ENCODE measurements at places on chromosomes 6 and 20. TPM values are rescaled to one million over a fixed set of nuclear protein-coding genes. Genes with fewer than 3 reads are reported as not detected.

The CLPSL1 gene
- total RNA-seq: not detected

The FITM2 gene
- total RNA-seq: 15.9 TPM

The ALDH8A1 gene
- total RNA-seq: 0.56 TPM

The PLEKHG1 gene
- total RNA-seq: 35.0 TPM

The PTGIS gene
- total RNA-seq: 14.4 TPM

The SFT2D1 gene
- 26.0 TPM for total RNA-seq

The SEMG1 gene
- total RNA-seq: not detected

The LY6G6F gene
- not detected for total RNA-seq

The DYNLRB1 gene
- total RNA-seq: 255 TPM

The OR2B6 gene
- not detected for total RNA-seq

The FKBP5 gene
- total RNA-seq: 248 TPM

The POLR1H gene
- 21.2 TPM for total RNA-seq

The WFDC5 gene
- total RNA-seq: 284 TPM

The CUTA gene
- total RNA-seq: 162 TPM

The CRISP3 gene
- 5.1 TPM for total RNA-seq

The BACH2 gene
- total RNA-seq: 20.0 TPM

The BICRAL gene
- 20.7 TPM for total RNA-seq

The STMND1 gene
- not detected for total RNA-seq

Measured in suprapubic skin (tissue), 4 donors.